Stimulated activated CD4-positive, alpha-beta T cell treated with anti-CD3 and anti-CD28 coated beads, Interleukin-1b, Interleukin-23, amount 100 ng/mL, for 24 hours (primary cell): ENCODE measurements at places on chromosomes 4 and X.

- DNase-seq: no peak
Observed at GRCh38 chr4:138291431-138291830, 49.3 kb upstream of the SLC7A11 start.

GRCh38 chr4:78613522-78614321 lies 62.2 kb downstream of the ANXA3 start:
- DNase-seq: no peak

GRCh38 chr4:151783867-151784266 lies 23.1 kb upstream of the GATB start:
- DNase-seq: no peak

GRCh38 chr4:180828455-180829018 lies 1414.7 kb upstream of the TENM3 start:
- DNase-seq: no peak

GRCh38 chr4:182242787-182243186 lies 415 bp upstream of the TENM3 start:
- no peak for DNase-seq

DNA sequence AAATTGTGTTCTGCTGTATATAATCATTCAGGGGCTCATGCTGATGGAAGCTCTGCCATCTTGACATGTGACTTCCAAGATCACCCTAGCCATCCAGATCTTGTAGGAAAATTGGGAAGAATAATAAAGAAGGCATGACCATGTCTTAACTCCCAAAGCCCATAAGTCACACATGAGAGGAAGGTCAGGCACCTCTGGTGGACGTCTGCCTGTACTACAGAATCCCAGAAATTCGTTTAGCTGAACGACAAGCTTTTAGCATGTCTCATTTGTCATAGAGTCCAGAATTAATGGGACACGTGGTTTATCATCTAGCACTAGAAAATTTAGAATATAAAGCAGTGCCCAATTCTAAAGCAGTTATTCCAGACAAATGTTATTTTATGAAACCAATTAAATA lies 212.7 kb downstream of the CENPC start:
- DNase-seq: no peak

DNA sequence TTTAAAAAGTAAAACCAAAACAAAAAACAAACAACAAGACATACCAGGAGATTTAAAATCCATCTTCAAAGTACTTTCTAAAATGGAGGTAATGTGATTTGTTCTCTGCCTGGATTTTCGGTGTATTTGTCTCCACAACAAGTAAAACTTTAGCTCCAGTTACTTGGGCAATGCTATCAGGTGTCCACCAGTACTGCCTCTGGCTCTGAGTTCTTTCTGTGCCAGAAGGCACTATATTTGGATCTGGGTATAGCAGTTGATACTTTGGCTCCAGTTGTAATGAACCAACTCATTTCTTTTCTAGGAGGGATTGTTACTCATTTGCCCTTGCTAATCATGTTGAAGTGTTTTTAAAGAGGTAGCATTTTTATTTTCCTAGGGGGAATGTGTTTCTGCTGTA lies 9.5 kb upstream of the PDLIM5 start:
- DNase-seq: no peak

- DNase-seq: peak; percentile 34
Observed at GRCh38 chr4:141133146-141133998, at the start of gene RNF150. Gene RNF150 (minus strand): TSS chr4:141133469.

- DNase-seq: no peak
Observed at GRCh38 chr4:148092316-148093014, 349.7 kb downstream of the NR3C2 start.

GRCh38 chr4:71304289-71304850 lies 34.5 kb upstream of the SLC4A4 start:
- DNase-seq: no peak

GRCh38 chrX:78199851-78200250 lies 60.4 kb upstream of the TAF9B start:
- no peak for DNase-seq

DNA sequence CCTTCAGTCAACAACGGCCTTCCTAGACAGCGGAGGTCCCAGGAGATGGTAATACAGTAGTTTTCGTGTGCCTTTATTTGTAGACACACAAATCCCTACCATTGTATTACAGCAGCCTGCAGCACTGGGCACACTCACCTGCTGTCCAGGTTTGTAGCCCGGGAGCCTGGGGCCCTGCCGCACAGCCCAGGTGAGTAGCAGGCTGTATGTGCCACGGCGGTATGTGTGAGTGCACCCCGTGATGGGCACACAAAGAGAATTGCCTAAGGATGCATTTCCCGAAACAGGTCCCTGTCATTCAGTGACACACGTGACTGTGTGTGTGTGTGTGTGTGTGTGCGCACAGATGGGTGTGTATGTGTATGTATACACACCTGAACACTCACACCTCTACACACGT lies 8.1 kb upstream of the SLC25A6 start:
- no peak for DNase-seq

DNA sequence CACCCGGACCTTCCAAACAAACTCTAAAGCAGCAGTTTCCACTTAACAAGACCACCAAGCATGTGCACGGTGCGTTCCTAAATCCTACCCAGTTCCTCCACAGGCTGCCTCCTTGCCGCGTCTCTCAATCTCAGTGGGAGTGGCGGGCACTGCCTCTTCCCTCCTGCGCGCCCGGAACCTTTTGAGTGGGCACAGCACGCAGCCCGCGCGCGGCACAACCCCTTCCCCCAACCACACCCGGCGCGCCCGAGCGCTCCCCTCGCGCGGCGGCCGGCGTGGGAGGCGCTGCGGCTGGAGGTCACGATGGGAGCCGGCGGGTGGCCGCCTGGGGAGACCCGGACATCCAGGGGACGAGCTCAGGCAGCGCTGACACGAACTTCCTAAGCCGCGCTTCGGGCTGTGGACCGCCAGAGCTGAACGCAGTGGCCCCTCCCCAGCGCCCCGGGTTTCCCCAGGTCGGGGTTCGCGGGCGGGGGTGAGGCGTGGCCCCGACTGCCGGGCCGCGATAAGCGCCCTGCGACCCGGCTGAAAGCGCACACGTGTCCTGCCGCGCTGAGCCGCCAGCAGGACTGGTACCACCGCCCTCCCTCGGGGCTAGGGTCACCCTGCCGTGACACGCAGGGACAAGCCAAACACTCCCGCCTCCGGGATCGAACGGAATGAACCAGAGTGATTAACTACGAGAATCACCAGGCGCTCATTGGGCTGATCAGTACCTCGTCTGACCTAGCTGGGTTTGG lies at the start of gene ABCG2:
Gene ABCG2, minus strand, starts transcription at position 151 of the 740 bp plus-strand sequence. CDS start 18,644 bp downstream, outside the sequence.
- DNase-seq: no peak

GRCh38 chr4:11183356-11183740 lies 245.3 kb downstream of the HS3ST1 start:
- no peak for DNase-seq

GRCh38 chr4:113469023-113469390 lies 292.5 kb downstream of the CAMK2D start:
- DNase-seq: no peak

- peak; percentile 59 for DNase-seq
Observed at GRCh38 chr4:2412534-2412884, 5.9 kb downstream of the ZFYVE28 start.

DNA sequence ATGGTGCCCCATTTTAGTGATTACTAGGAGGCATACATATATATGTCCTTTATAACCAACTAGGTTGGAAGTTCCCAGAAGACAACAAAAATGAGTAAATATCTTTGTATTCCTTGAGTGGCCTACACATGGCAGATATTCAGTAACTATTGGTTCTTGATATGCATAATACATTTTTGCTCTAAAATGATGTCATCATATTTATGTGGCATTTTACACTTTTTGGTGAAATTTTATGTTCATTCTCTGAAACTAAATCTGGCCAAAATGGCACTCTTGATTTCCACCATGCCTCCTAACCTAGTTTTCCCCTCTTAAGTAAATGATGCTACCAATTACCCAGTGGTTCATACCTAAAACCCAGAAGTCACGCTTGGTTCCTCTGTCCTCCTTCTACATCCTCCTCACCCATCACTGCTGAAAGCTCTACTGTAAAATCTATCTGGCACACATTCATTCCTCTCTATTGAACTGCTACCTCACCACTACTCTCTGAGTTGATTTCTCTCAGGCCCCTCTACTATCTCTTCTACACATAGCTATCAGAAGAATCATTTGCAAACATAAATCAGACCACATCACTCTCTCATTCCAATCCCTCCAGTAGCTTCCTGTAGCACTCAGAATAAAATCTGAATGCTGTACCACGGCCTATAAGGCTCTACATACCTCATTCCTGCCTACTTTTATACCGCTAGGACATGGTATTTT lies 13.4 kb downstream of the SLC10A7 start:
- DNase-seq: no peak

GRCh38 chr4:140343303-140343702 lies 30.1 kb upstream of the SCOC start:
- DNase-seq: no peak

- no peak for DNase-seq
Observed at GRCh38 chr4:184762100-184762499, 28.2 kb upstream of the CENPU start.

GRCh38 chrX:130756233-130756632 lies 146.8 kb downstream of the ENOX2 start:
- no peak for DNase-seq

DNA sequence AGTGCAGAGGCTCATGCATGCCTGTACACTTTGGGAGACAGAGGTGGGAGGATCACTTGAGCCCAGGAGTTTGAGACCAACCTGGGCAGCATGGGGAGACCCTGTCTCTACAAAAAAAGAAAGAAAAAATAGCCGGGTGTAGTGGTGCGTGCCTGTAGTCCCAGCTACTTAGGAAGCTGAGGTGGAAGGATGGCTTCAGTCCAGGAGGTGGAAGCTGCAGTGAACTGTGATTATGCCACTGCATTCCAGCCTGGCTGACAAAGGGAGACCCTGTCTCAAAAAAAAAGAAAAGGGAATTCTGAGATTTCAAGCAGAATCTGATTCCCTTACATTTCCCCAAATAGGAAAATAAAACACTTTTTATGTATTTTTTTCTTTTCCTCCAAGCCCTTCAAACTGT lies 83.5 kb downstream of the SYNPO2 start:
- no peak for DNase-seq

DNA sequence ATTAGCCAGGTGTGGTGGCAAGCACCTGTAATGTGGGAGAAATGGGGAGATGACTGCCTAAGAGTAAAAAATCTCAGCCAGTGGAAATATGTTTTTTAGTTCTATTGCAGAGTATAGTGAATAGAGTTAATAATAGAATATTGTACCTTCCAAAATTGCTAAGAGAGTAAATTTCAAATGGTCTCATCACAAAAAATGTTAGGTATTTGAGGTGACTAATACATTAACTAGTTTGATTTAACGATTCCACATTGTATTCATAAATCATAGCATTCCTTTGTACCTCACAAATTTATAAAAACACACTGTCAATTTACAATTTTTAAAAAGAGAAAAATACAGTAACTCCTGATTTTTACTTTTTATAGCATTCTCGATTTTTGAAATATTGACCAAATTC lies 681.5 kb upstream of the EPHA5 start:
- no peak for DNase-seq
